CD4-positive, alpha-beta T cell treated with Interleukin-2 at 100 ng/mL for 4 hours (primary cell): ENCODE measurements at places on chromosomes 4 and X.
A peak's percentile ranks its signal among the peaks of the same experiment; 100 is the strongest.

- no peak for DNase-seq
Measured at GRCh38 chrX:121151293-121151692, 103.9 kb downstream of the GLUD2 start.

GRCh38 chrX:66043584-66043983 is 3.7 kb upstream of the VSIG4 start:
- no peak for DNase-seq

GRCh38 chr4:82820689-82821088 is 22.1 kb upstream of the SCD5 start:
- DNase-seq: no peak

- DNase-seq: peak; percentile 80
Measured at GRCh38 chrX:19682712-19683331, 167.5 kb upstream of the MAP3K15 start.

GRCh38 chrX:3577551-3577950 is 135.9 kb downstream of the PRKX start:
- DNase-seq: no peak

DNA sequence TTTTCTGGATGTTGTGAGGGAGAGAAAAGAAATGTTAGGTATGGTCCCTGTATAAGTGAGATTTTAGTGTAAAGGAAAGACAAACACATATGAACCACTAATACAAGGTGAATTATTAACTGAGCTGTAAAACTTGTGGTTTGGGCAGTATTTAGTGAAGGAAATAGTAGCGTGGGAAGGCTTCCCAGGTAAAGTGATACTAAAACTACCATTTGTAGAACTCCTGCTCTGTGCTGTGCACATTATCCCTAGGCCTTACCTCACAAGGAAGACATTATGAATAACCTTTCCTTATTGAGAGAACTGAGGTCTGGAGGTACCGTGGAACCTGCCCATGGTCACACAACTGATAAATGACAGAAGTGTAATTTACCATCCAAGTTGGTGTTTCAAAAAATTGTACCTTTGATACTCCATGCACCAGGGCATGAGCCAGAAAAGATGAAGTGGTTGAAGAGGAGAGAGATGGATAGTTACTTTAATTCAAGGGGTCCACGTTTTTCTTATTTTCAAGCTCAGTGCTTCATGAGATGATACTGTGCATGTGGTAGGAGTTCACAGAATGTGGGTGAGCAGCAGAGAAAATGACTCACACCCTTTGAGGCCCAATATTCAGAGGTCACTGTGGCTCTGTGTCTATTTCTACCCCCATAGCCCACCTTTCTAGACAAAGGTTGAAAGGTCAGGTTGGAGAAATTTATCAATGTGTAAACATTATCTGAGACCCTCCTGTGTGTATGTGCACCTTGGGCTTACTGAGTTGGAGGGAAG is 2.6 kb upstream of the VSIG4 start:
- DNase-seq: no peak

- no peak for DNase-seq
Measured at GRCh38 chr4:120801137-120801758, 121.3 kb downstream of the PRDM5 start.

DNA sequence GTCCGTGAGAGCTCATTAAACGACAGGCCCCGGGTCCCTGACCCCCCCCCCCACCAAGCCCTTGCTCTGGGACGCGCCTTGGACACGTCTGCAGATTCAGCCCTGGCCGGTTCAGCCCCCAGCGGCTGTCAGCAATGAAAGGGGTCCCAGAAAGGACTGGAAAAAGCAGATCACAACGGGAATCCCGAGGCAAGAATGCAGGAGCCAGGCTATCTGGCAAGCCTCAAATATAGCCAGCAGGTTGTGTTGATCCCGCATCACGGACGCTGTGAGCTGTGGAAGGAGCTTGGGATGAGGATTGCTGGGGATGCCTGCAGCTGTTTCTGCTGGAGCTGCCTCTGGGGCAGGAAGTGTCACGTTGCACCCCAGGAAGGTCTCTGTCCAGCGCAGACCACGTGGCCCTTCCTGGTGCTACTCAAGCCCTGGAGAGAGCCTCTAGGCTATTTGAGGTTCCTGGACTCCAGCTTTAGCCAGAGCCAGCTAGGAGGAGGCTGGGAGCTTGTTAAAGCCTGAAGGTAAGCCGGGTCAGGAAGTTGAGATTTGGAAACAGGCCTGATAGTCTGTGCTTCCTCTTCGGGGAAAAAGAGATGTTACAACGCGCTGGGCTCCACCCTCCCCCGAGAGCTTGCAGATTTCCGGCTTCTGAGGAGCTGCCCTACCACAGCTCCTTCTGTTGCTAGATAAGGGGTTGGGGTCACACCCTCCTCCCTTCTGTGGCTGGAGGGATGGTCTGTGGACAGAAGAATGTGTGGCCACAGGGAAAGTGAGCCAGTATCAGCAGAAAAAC is 19.3 kb upstream of the CSF2RA start:
- peak; percentile 46 for DNase-seq

GRCh38 chrX:136387951-136388502 is 87.3 kb downstream of the ADGRG4 start:
- no peak for DNase-seq

GRCh38 chr4:78766026-78766425 is 10.1 kb upstream of the BMP2K start:
- DNase-seq: no peak

DNA sequence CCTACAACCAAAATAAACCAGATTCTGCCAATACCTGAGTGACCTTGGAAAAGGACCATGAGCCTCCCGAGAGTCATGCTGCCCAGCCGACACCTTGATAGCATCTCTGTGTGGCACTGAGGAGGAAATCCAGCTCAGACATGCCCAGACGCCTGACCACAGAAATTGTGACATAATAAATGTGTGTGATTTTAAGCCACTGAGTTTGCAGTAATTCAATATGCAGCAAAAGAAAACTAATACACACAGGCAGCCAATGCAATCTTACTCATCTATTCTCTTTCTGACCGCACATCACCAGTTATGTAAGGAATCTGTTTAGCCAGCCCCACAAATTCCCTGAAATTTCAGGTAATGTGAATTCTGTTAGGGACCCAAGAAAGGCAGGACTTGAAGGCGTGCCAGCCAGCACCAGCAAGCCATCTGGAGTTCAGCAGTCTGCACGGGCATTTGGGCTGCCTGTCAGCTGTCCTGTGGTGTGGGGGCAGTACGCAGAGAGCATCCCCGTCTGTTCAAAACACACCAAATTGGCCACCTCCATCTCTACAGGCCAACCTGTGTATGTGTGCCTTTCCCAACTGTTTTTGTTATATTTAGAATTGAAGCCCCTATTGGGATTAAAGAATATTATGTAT is 176.4 kb downstream of the NLGN4X start:
- DNase-seq: no peak

DNA sequence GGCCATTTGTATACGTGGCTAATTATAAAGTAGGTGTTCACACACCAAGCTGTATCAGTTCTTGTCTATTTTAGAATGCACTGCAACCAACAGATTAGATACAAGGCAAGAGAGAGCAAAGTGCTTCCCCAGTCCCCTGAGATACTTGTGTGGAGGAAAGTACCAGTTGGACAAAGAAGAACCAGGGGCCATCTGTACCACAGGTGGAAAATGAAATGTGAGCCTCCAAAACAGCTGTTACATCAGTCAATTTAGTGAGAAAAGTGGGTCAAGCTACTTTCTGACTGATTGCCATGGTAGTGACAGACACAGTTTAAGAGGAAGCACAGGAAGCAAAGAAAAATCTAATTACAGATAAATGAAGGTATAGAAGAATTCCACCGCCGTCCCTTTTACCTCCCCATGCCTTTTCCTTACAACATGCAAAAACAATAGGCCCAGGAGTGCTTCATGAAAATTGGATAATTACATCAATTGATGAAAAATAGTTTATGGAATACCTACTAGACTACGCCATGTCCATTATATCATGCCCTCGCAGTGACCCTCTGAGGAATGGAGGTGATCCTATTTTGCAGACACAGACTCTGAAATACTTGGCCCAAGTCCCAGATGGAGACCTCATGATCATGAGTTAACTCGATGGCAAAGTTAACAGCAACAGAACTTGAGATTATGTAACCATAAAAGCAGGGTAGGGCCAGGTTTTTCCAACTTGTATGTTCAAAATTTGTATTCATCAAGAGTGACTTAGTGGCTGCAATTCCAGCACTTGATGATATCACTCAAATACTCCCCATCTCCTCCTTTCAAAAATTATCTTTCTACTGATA is 15.8 kb downstream of the SMPX start:
- DNase-seq: no peak

DNA sequence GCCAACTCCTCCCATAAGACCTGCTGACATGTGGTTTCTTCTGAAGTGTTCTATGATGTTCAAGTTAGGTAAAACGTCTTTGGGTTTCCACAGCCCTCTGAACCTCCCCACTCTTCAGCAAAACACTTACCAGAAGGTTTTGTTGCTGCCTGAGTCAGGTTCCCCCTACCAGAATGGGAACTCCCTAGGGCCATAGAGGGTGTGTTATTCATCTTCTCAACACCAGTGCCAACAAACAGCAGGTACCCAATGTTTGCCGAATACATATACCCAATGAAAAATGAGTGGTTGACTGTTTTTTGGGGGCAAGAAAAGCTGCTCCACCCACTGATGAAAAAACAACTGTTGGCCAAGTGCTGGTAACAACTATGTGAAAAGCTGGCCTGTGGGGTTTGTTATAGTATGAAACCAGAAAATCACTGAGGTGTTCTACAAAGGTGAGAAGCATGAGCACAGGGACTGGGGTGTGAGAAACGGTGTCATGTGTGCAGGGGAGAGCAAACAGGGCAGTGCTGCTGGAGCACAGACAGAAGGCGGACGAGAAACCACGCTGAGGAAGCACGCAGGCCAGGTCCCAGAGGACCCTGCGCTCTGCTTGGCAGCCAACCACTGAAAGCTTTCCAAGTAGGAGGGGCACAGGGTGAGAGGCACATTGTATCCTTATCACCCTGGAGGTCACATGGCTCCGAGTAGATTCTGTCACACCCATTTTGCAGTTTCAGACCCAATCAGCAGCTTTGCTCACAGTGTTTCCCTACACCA is 28.8 kb downstream of the ATP8A1 start:
- peak; percentile 58 for DNase-seq

DNA sequence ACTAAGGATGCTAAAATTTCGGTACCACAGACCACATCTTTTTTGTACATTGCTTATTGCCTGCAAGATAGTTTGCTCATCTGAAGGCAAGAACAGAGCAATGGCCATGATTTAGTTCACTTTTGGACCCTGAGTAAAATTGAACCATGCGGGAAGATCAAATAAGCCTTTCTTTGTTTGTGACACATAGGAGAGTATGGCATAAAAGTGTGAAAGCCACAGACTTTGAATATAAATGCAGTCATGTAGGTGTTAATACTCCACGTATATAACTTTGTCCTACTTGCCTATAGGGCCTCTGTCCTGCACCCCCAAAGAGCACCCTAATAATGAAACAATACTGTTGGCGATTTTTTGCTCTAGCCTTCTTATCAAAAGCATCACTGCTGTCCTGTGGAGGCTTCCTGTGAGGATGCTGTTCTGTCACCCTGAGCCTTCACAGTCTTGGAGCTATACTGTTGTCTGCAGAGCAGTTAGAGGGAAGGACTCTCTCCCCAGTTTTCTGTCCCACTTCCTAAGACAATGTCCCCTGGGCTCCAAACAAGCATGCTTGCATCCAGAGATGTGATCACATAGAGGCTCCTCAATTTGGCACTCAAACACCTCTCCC is 10.2 kb upstream of the CXCL13 start:
- no peak for DNase-seq

GRCh38 chr4:4320528-4320927 is 30.5 kb downstream of the ZBTB49 start:
- DNase-seq: no peak

DNA sequence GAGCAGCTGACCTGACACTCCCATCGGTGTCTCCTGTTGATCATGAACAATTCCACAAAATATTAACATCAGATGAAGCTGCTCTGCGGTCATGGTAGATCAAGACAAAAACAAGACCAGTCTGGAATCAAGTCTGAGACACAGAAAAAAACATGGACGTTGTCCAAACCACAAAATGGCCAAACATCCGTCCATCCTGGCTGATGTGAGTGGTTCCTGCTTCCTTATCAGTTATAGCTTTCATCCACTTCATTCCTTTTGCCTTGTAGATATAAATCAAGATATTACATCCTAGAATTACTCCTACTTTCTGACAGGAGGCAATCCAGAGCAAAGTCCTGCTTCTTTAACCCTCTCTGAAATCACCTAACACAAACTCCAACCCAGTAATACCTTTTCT is 28.8 kb upstream of the PCSK1N start:
- DNase-seq: no peak

GRCh38 chrX:31845003-31845402 is 773.2 kb upstream of the FTHL17 start:
- DNase-seq: no peak

DNA sequence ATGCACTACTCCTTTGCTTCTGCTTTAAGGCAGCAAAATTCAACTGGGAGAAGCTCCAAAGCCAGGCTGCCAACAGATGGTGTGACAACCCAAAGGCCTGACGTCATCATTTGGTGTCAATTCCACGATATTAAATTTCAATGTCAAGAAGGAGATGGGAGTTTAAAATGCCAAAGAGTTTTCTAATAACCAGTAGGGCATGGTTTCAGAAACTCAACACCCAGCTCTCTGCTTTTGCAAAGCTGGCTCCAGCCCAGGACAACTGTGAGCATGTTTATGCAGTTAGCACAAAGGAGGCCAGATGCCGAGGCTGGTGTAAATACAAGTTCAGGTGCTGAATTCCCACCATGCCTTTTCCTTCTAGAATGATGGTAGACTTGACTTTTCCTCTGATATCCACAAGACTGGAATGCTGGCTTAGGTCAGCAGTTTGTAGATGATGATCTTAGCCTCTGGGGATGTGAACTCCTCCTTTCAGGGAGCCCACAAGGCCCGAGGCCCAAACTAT is 67.3 kb downstream of the AFAP1 start:
- no peak for DNase-seq

DNA sequence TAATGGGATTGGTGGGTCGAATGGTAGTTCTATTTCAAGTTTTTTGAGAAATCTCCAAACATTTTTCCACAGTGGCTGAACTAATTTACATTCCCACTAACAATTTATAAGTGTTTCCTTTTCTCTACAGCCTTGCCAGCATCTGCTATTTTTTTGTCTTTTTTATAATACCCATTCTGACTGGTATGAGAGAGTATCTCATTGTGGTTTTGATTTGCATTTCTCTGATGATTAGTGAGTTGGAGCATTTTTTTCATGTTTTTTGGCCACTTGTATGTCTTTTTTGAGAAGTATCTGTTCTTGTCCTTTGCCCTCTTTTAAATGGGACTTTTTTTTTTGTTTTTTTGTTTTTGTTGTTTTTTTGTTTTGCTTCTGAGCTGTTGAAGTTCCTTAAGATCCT is 200.0 kb upstream of the GK2 start:
- DNase-seq: no peak

DNA sequence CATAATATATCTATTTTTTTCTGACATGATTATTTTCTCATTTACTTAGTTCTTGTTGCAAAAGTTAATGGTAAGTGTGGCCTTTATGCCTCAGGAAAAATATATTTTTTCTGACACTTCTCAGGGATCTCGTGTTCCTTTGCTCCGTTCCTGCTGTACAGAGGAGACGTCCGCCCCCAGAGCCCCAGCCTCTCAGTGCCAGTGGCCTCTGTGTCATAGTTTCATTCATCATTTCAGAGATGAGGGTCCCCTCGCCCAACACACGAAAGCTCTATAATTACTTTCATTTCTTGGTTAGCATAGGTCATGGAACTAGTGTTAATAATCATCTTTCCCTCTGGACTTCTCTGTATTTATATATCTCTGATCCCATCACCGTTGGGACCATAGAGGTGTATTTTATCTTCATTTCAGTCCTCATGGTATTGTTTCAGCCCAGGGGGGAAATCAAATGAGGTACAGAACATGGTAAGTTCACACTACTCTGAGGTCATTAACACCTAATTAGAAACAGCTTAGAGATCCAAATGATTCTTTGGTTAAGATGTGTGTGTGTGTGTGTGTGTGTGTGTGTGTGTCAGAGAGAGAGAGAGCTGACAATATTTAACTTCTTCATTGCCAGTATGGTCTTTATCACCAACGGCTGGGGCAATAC is 631.1 kb upstream of the TENM3 start:
- DNase-seq: no peak
